ENCODE measurements at places on chromosomes 3 and 15.
A peak's percentile ranks its signal among the peaks of the same experiment; 100 is the strongest.

GRCh38 chr3:142507241-142507640, 59.4 kb upstream of the XRN1 start:
- no peak for DNase-seq

GRCh38 chr15:67882487-67883233, 42.8 kb upstream of the RNU6-1 start:
- DNase-seq: peak; percentile 84

DNA sequence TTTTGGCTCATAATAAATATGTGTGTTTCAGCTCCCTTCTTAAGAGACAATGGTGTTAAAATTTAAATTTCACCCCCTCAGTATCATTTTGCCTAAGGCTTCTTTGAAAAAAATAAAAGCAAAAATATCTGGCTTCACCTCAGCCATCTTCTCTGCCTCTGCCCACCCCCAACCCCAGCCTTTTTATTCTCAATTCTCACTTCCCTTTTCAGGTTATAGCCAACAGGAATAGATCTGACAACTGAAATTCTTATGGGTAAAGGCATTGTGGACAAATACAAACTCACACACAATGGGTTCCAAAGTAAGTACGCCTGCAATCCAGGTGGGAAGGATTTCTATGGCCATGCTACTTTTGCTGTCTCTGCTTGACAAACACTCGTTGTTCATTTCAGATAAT, 399.0 kb upstream of the ARRDC4 start:
- no peak for DNase-seq

- no peak for DNase-seq
These were observed 33.6 kb upstream of the PLSCR5 start for GRCh38 chr3:146638718-146639117.

GRCh38 chr3:182947888-182948287, 32.5 kb downstream of the DCUN1D1 start:
- DNase-seq: no peak

DNA sequence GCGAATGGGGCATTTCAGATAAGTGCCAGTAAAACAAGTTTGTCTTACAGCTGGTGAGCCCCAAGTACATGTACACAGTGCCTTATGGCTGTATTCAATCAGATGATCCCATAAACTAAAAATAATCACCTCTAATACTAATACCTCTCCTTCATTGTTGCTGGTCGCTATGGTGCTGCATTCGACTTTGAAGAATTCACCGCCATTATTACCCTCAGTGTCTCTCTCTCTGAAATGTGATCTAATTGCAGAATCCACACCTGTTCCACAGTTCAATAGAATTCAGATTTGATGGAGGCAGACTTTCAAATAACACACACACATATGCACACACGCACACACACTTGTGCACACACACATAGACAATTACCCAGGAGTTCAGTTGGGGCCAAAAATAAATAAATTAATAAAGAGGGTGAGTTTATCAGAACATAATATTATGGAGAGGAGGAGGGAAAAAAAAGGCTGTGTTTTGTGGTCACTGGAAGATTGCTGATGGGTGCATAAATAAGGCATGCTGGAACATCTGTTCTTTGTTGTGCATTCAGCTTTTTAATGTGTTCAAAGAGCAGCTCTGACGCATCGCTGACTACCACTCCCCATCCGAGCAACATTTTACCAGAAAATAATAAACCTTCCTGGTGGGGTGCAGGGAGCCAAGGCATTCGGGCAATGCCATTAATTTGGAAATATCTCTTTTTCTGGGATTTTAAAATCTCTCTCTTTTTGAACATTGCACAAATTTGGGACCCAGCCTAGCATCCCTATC, 235.7 kb downstream of the SATB1 start:
- DNase-seq: no peak

- DNase-seq: no peak
These were observed 49.9 kb upstream of the SPESP1 start for GRCh38 chr15:68880382-68880781.

GRCh38 chr3:43707998-43708397, 17.3 kb downstream of the ABHD5 start:
- DNase-seq: no peak

DNA sequence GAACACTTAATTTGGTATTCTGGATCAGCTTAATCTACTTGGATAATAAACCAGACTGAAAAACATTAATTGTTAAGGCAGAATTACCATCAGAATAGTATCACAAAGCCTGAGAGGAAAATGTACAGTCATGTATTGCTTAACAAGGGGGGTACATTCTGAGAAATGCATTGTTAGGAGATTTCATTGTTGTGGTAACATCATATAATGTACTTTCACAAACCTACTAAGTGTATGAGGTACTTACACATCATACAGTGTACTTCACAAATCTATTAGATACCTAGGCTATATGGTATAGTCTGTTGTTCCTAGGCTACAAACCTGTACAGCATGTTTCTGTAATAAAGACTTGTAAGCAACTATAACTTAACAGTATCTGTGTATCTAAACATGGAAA, 68.2 kb downstream of the NBEAL2 start:
- DNase-seq: no peak

GRCh38 chr3:16935781-16936180, 51.0 kb downstream of the PLCL2 start:
- DNase-seq: no peak

- no peak for DNase-seq
These were observed 216.9 kb downstream of the ATP8B4 start for GRCh38 chr15:49901996-49902684.

GRCh38 chr3:67301556-67301955, 303.4 kb downstream of the KBTBD8 start:
- no peak for DNase-seq

DNA sequence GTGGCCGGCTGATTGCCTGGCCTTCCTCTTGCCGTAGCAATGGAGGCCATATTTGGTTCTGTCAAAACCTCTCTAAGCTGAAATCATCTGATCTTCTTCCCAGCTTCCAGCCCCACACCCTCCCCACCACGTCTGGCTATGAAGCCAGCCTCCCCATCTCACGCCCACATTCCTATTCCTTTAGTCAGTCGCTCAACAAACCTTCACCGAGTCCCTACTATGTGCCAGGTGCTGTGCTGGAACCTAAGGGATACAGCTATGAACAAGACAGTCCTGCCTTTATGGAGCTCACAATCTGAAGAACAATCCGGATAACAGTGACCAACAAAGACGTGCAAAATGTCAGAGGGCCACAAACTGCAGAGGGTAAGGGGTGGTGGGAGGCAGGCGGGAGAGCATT, 31.9 kb upstream of the SMAD6 start:
- no peak for DNase-seq

GRCh38 chr15:70451821-70452653, 311.3 kb downstream of the UACA start:
- peak; percentile 49 for DNase-seq

GRCh38 chr15:38463893-38464292, 10.0 kb downstream of the FAM98B start:
- no peak for DNase-seq

DNA sequence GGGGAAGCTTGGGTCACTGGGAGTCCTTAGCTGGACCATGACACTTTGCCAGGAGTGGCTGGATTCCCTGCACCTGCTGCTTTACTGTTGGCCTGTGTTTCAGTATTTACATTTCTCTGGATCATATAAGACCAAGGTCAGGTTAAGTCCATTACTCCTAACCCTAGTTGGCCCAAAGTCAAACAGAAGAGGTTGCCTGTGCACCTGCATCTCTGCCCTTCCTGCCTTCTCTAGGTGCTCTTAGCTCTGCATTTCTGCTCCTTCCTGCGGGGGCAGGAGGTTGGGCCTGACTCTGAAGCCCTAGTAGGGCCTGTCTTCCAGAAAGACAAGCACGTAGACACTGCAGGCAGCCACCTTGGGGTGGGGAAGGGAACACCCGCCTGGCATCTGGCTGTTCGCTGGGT, 124.3 kb downstream of the RPLP1 start:
- DNase-seq: no peak

DNA sequence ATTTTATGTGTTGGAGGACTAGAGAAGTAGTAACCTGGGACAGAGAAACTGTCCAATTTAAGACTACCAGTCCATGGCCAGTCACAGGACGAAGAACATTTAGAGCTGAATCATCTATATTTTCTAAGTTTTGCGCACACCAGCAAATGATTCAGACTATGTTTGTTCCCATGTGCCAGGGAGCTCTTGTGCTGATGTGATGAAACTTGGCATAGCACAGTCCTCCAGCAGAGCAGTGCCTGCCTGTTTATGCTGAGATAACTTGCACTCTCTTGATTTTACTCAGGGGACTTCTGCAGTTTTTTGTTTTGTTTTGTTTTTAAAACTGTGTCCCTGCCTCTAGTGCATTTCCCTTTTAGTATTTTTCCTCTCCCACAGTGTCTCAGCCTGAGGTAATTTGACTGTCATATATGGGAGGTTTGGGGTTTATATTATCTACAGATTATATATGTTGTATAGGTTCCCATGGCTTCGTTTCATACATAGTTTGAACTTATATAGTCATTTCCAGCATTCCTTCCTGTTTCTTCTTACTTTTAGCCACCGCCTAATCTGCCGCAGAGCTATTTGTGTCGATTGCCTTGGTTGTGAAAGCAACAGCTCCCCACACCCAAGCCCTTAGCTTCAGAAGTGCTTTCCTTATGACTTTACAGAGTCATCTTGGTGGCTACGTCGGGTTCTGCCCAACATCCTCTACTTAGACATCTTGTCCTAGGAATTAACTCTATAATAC, 45.5 kb downstream of the PPM1L start:
- no peak for DNase-seq

GRCh38 chr3:18223571-18223970, 201.6 kb downstream of the SATB1 start:
- DNase-seq: peak; percentile 19

DNA sequence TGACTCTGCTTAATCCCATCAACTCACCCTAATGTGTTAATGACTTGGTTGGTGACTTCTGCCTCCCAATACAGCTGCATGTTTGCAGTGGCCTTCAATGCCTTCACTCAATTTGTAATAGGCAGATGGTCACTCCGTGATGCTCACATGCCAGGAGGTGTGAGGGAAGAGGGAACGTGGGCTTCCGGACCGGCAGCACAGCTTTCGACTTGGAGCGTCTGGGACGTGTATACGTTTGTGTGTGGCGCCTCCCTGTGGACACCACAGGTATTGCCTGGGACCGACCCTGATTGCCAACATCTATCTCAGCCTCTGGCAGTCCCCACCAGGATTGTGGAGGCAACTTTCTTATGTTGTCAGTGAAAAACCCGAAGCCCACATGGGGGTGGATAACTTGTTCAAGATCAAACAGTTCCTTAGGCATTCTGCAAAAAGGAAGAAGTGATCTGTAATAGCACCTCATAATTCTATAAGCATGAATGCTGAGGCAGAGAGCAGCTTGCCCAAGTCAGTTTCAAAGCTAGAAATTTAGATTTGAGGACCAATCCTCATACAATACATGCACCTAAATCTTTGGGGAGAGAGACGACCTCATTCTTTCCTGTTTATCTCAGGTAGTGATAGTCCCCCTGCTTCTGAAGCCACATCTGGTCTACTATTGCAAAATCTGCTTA, 16.9 kb downstream of the MRPL46 start:
- no peak for DNase-seq

DNA sequence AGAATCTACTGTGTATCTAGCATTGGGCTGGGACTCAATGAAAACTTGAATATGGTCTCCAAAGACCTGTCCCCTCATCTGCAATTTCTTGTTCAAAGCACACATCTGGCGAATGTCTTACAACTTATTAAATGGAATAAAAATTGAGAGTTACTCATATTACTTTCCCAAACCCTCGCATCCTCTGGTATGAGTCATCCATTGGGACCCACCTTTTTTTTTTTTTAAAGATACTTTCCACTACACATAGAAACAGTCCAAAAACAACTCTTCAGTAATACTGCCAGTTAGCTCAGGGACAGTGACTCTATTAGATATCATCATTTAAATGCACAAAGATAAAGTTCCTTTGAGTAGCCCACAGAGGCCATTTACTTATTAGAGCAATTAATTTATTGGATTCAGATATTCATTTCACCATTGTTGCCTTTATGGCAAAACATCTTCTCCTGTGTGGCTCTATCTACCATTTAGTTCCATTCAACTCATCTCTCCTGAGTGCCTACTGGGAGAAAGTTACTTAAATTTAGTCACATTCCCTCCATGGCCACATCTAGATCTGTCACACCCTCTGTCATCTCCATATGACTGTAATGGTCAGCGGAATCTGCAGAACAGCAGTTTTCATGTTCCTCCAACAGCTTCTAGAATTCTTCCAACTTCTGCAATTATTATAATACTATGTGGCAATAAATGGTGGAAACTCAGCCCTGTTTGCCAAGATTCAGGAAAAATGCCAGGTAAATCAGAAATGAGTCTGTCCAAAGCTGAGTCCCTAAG, 77.9 kb upstream of the ARHGEF3 start:
- DNase-seq: no peak

- DNase-seq: no peak
These were observed 24.1 kb downstream of the ZBTB38 start for GRCh38 chr3:141392416-141392815.

DNA sequence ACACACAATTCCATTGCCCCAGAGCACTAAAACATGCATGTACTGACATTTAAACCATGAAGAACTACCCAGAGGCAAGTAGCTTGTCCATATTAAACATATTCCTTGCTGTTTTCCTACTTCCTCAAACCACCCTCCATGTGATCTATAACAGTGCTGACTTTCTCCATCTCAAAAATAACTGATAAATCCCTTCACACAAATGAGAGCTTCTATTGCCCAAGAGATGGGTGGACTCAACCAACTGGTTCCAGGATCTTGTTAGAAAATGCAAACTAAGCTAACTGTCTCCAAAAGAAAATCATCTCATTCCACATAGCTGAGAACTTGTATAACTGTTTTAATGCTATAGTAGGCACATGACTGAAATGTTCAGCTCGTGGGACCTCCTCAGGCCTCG, 29.6 kb downstream of the DCLK3 start:
- DNase-seq: no peak

All from GF-D8 (cell line).